ENCODE measurements at places on chromosomes 12 and 14.
A peak's percentile ranks its signal among the peaks of the same experiment; 100 is the strongest.

DNA sequence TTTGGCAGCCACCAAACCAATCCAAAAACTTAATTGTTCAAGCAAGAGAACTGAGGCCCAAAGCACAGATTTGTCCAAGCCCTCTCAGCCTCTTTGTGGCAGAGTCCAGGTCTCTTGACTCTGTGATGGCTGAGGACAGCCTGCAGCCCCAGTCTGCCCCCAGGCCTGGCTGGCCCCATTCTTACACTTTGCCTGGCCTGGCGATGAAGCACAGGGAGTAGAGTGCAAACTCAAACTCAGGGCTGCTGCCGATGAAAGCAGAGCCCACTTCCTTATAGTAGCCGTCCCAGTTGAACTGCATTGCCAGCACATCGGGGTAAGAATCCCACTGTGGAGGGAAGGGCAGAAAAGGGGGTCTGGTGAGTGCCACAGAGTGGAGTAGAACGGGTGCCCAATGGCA, 5.6 kb upstream of the RPAP3 start:
- no peak for DNase-seq

- DNase-seq: no peak
These were observed 152.8 kb upstream of the MAX start for GRCh38 chr14:65255029-65255545.

- DNase-seq: no peak
These were observed 33.7 kb downstream of the FOS start for GRCh38 chr14:75312341-75312740.

DNA sequence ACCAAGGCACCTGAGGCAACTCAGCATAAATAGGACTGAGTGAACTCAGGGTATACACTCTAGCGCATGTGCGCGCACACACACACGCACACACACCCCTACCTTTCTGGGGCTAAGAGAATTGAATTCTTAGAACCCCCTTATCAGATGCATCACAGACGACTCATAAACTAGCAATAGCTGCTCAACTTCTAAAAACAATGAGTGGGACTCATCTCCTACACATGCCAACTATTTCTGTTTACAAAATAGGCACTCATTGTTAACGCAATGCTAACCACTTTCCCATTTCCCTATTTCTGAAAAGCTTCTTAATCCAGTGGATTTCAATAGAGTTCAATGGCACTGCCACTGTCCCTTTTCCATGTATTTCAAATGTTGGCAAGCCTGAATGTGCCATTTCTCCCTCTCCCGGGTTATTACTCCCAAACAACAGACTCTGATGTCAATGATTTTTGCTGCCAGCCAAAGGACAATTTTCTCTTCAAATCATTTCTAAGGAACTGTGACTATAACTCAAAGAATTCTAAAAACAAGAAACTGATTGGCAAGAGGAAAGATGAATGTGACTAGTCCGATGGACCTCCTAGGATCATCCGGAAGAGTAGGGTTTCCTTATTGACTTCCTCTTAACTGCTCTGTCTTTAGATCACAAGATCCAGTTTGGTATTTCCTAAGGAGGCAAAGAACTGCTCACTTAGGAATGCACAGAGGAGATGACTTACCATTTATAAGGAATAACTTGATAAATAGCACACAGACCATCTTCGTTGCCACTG, 48.8 kb downstream of the SLC38A1 start:
- no peak for DNase-seq

GRCh38 chr12:119363490-119363889, 29.0 kb downstream of the CCDC60 start:
- DNase-seq: no peak

DNA sequence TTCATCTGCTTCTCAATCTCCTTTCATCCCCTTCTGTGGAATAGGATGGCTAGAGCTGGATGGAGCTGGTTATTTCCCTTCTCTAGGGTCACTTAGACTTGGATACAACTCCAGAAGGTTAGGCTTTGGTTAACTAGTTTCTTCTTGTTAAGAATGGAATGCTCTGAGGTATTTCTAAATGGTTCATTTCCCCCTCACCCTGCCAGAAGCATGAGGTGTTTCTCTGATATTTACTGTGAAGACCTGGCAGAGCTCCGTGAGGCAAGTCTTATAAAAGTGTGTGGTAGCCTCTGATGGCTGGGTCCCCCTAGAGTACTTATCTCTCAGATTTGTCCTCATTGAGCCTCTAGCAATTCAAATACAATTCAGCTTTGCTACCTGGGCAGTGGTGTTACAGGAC, 207.9 kb downstream of the SLC16A7 start:
- DNase-seq: no peak

DNA sequence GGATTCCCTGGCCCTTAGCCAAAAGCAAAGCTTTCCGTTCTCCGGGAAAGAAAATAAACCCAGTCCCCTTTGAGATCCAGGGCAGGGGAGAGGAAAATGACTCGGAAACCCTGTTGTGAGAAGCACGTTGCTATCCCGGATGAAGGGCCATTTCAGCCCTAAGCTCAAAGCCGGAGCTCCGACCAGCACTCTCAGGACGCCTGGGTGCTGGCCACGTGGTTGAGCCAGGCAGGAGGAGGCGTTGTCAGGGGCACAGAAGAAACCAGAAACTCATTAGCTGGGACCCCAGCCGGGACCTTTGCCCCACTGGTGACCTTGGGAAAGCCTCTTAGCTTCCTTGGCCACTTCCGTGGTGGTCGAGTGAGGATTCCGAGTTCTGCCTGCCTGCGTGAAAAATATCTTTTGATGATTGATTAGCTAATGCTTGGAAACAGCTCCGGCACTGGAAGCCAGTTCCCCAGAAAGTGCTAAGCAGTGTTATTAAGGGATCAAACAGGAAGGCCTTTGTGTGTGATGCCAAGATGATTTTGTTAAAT, 57.6 kb upstream of the FZD10 start:
- DNase-seq: no peak

DNA sequence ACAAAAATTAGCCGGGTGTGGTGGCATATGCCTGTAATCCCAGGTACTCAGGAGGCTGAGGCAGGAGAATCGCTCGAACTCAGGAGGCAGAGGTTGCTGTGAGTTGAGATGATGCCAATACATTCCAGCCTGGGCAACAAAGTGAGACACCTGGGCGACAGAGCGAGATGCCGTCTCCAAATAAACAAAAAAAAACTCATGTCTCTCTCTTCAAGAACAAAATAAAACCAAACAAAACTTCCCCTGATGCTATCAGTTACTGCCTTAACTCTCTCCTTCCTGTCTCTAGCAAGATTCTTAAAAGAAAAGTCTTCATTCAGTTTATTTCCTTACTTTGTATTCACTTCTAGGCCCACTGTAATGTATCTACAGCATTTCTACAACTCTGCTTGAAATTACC, 20.8 kb downstream of the KLHL28 start:
- DNase-seq: no peak

GRCh38 chr14:69459122-69459521, 25.4 kb upstream of the PLEKHD1 start:
- no peak for DNase-seq

DNA sequence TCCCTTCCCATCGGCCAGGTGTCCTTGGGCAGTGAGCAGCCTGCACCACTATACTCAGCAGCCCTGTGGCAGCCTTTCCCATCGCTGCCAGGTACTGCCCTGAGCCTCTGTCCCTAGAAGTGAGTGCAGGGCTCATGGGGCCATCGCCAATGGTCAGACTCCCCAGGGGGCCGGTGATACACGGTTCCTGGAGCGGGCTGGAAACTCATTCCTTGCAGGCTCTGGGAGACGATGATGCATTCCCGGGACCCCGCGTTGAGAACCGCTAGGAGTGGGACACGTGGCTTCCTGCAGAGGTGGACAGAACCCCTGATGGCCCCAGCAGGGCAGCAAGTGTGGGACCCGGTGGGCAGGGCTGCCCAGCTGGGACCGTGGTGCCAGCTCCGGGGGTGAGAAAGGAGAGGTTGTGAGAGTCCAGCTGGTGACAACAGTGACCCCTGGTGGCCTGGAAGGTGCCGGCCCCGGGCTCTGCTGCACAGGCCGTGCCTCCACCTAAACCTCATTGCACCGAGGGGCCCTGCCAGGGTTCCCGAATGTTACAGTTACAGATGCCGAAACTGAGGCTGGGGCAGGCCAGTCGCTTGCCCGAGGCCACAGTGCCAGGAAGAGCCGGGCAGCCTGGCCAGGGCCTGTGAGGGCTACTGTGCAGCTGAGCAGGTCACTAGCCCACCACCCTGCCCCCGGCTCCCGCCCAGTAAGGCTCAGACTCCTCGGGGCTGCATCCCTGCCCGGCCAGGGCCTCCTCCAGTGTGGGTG, 33.8 kb downstream of the FBRSL1 start:
- DNase-seq: no peak

DNA sequence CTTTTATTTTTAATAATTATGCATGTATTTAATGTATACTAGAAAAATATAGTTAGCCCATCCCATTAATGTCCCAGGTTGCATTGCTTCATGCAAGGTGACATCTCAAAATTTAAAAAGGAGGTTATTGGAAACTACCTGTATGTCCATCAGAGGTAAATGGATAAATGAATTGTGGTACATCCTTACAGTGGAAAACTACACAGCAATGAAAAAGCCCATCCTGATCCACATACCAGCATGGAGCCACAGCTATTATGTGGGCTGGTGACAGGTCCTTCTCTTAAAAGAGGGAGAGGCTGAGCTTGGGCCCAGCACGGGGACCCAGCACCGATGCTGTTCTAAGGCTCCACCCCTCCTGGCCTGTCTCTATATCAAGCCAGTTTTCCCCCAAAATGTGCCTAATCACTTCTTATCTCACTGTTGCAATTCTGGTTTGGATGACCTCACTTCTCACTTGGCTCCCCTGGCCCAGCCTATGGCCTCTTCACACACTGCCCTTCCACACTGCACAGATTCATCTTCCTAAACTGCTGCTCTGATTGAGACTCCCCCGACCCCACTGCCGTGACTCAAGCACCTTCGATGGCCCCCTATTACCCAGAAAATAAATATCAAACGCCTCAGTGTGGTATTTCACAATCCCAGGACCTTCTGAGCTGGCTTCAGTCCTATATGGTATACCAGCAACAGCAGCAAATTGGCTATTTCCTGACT, 97.1 kb upstream of the NCOR2 start:
- DNase-seq: no peak

- DNase-seq: no peak
These were observed 40.3 kb upstream of the RGS6 start for GRCh38 chr14:71891970-71892369.

GRCh38 chr12:80381121-80381520, 62.9 kb upstream of the PTPRQ start:
- DNase-seq: no peak

DNA sequence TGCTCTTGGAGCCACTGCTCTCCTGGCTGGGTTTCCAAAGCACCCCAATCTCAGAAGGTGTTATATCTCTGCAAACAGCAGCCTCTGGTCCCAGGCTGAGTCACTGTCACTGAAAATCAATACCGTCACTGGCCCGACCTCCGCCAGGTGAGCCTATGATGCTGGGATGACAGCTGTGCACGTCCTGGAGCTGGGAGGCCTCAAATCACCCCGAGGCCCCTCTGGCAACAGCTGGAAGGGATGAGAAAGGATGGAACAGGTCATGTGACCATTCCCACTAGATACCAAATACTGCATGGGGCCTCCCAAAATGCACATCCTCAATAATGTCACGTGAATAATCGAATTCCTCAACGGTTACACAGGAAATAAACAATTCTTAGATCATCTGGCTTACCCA, 190.8 kb downstream of the TTC7B start:
- no peak for DNase-seq

DNA sequence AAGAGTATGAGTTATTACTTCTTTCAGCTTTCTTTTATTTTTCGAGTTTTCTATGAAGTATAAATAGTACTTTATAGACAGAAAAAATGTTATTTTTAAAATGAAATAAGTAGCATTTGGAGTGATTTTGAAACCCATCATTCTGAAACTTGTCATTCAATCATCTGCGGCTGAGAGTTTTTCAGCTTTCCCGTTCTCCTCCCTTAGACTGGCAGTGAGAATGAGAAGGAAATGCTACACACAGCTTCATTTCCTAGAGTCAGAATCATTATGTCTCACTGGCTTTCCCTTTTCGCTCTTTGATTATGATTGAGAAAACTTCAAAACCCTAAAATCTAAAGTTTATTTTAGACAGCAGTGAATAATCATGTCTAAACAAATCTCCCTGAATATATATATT, 33.7 kb upstream of the GNPNAT1 start:
- no peak for DNase-seq

GRCh38 chr12:67018105-67018504, 251.1 kb upstream of the CAND1 start:
- DNase-seq: no peak

GRCh38 chr12:89083491-89083890, 268.8 kb downstream of the DUSP6 start:
- no peak for DNase-seq

GRCh38 chr12:89597770-89598169, 71.9 kb upstream of the POC1B start:
- DNase-seq: no peak

DNA sequence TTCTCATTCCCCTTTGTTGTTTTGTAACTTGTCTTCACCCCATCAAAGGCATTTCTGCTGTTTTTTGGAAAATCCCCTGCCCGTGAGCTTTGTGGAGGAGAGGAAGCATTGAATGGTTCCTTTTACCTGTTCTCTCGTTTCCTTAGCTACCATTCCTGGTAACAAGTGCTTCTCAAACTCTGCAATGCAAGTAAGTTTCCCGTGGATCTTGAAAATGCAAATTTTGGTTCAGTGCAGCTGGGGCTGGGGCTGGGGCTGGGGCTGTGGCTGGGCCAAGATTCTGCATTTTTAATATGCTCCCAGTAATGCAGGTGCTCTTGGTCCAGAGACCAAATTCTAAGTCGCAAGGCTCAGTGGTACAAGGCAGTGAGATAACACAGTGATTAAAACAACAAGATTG, 151.6 kb downstream of the TTLL5 start:
- DNase-seq: no peak

DNA sequence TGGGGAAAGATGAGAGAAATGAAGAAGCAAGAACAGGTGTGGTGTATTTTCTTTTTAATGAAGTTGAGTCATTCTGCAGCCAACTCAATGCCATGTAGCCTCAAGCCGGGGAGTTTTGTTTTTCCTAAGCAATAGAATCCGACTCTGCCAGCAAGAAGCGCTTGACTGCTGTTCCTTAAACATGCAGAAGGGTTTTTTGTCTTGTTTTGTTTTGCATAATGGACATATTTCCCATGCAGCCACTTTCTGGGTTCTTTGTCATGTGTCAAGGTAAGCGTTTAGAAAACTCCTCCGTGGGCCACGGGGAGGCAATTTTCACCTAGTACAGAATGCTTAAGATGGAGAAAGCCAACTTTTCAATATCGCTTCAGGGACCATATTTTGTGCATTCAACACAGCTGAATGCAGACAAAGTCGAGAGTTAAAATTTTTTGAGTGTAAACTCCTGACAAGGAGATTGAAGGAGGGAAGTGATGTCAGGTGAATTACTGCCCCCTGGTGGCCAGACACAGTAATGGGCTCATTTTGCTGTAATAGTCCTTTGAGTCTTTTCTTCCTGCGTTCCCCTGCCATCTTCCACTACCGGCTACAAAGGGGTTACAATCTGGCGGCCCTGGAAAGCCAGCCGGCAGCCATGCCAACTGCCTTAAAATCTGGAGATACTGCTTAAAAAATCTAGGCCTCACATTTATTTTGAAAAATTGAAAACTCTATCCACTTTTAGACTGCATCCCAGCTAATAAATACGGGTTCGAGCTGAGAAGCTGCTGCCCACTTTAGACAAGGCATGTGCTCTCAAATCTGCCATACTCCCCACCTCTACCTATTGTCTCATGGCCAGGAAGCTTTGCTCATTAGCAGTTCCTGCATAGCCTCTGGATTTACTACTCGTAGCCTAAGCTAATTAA, 3.2 kb upstream of the FICD start:
- DNase-seq: peak; percentile 73

GRCh38 chr12:52647601-52648000, 4.4 kb downstream of the KRT2 start:
- no peak for DNase-seq

GRCh38 chr14:99467336-99468078, 13.2 kb downstream of the SETD3 start:
- no peak for DNase-seq

- no peak for DNase-seq
These were observed 67.2 kb downstream of the BTG1 start for GRCh38 chr12:92078167-92079053.

Measured in NCI-H187 treated with DMSO at 0.1 percent for 48 hours (cell line).